ENCODE measurements at places on chromosomes 7 and 10.

- no peak for DNase-seq
These were observed 129.4 kb downstream of the SLC16A9 start for GRCh38 chr10:59580026-59580863.

- no peak for DNase-seq
These were observed 203.0 kb downstream of the KCND2 start for GRCh38 chr7:120475994-120476393.

DNA sequence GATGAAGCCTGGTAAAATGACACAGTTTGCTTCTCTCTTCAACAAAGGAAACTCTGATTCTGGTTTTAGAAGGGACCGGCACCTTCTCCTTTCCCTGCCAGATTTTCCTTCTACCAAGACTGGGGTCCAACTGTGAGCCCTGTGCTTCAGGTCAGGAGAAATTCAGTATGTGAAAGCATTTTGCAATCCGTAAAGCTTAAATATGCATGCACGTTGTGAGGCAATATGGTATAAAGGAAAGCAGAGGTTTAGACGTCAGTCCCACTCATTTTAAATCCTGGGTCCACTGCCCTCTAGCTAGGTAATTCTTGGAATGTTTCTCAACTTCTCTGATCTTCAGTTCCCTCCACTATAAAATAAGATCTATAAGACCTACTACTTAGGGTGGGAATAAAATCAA, 359.0 kb upstream of the NPSR1 start:
- DNase-seq: no peak

DNA sequence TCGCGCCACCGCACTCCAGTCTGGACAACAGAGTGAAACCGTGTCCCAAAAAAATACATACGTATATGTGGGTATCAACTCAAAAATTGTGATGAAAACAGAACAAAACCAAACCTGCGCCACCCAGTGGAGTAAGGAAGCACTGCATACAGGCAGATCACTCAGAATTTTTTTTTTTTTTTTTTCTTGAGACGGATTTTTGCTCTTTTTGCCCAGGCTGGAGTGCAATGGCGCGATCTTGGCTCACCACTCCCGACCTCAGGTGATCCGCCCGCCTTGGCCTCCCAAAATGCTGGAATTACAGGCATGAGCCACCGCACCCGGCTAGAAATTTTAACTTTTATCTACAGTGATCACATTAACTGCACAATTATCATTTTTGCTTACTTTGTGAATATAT, 9.1 kb upstream of the TMEM236 start:
- peak; percentile 19 for DNase-seq

GRCh38 chr10:17785276-17785930, 23.7 kb upstream of the MRC1 start:
- DNase-seq: no peak

DNA sequence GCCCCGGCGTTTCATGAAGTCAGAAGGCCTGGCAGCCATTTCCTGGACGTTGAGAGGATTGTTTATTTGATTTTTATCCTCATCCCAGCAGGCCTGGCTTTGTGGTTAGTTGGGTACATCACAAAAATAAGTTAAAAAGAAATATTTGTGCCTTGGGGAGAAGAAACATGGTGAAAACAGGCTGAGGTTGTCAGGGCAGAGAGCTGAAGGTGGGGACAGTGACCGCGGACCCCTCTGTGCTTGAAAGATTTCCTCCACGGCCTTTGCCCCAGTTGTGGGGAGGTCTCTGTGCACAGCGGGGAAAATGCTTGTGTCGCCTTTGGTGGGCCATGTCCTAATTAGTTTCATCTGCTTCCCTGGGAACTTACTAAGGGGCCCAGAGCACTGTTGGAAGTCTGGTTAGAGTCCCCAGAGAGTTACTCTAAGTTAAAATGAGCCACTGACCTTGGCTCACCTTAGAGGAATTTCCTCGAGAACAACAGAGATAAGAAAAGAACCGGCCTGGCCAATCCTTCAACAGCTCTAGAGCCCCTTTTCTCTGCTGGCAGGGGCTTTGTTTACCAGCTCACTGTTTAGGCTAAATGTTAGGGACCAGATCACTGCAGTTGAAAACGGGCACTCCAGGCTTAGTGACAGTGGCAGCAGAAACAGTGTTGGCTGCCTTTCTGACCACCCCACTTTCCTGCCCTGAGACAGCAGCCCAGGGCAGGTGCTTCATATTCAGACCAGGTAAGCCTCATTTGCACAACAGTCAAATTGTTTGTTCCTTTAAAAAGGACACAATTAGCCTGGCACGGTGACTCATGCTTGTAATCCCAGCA, 37.9 kb downstream of the CRCP start:
- no peak for DNase-seq

DNA sequence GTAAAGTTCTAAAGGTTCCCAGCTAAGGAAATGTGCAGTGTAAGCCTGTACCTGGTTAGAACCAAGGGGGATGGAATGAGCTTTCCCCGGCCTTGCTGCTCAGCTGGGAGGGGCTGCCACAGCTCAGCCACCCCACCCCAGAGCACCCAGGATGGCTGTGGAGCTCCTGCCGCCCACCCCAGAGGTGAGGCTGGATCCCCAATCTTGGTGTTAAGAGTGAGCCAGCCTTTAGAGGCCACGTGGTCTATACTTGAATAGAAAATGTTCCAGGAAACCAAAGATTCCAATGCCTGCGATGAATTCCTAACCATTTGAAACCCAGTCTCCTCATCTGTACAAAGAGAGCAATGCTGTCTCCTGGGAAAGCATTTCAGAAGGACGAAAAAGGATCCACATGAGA, 16.5 kb downstream of the DIP2C start:
- DNase-seq: no peak

DNA sequence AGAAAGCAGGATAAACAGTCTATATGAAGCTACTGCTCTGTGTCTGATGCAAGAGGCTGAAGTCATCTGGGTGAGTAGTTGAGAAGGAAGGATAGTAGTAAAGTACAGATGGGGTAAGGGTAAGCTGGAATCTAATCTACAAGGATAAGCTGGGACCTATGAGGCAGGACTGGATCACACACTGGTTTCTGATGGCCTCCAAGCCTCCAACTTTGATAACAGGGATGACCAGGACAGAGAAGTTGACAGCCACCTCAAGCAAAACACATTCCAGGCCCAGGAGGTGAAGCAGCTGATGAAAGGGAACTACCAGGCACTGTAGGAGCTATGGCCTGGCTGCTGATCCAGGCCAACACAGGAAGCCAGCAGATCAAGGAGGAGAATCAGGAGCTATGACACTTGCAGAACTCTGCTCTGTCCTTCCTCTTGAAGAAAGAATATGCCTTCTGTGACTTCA, 278.1 kb upstream of the TMEM229A start:
- no peak for DNase-seq

GRCh38 chr7:23469961-23470250, 385 bp downstream of the IGF2BP3 start:
- no peak for DNase-seq

DNA sequence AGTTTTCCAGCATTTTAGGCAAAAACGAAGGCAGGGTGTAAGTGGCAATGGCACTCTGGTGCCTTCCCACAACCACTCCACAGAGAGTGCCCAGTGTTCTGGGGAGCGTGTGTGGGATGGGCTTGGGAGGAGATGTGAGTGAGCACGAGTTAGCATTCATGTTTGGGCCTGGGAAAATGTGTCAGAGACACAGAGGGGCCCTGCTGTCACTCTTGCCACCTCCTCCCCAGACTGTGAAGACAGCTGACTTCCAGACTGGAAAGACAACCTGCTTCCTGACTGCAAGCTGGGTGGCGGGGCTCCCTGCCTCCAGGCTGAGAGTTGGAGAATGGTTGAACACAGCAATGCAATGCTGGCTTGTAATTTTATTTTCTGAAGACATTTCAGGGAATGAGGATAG, 454.5 kb upstream of the ZMIZ1 start:
- no peak for DNase-seq

GRCh38 chr10:60877061-60877776, 66.8 kb downstream of the RHOBTB1 start:
- no peak for DNase-seq

- DNase-seq: no peak
These were observed 221.7 kb upstream of the TCF7L2 start for GRCh38 chr10:112728118-112728883.

DNA sequence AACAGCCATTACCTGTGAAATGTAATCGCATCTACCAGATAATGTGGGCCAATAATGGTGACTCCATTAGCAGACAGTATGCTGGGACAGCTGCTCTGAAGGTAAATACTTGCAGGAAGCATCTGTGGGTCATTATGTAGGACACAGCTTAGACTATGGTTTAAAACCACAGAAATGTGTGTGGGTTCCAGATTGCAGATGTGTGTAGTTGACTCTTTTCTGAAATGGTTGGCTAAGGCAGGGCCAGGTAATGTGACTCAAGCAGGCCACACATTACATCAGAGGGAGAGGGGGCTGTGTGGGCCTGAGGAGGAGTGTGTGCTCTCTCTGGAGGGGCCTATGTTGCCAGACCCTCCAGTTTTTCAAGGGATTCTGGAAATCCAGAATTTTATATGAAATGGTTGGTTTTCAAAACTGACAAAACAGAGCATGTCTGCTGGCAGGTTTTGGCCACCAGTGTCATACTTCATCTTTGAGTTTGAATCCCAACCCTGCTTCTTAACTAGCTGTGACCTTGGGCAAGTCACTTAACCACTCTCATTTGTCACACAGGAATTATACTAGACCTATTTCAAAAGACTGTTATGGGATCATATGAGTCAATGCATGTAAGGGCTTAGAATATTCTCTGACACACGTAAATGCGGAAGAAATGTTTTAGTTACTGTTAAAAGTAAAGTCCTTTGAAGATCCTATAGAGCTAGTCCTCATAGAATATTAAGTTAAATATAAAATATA, 64.5 kb downstream of the MCMBP start:
- DNase-seq: peak; percentile 81
